ENCODE measurements at places on chromosomes 11 and 22.

- no peak for DNase-seq
Measured at GRCh38 chr11:77071671-77072605, 5.2 kb downstream of the CAPN5 start.

DNA sequence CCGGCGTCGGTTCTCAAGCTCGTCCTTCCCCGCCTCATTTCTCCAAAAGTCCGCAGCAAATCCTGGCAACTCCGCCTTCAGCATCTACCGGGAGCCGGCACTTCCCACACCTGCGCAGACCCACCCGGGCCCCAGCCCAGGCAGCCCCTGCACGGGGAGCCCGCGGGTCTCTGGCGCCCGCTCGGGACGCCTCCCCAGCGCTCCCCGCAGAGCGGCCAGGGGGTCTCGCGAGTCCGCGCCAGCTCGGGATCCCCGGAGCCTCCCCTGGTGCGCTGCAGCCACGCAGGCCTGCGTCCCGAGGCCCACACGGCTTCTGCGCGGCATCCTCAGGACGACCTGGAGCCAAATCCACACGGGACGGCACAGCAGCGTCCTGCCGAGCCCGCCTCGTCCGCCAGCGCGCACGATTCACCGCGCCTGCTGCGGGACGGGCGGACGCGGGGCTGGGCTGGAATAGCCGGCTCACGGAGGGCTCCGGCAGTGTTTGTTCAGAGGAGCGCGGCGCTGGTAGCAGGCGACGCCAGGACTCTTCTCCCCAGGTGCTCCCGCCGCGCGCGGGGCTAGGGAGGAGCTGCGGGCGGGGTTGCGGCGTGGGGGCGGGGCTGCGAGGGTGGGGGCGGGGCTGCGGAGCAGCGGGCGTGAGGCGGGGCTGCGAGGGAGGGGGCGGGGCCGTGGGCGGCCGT, 816 bp upstream of the PHRF1 start:
- no peak for DNase-seq

- DNase-seq, result no peak
Measured at GRCh38 chr11:76148231-76148630, 58.1 kb downstream of the WNT11 start.

DNA sequence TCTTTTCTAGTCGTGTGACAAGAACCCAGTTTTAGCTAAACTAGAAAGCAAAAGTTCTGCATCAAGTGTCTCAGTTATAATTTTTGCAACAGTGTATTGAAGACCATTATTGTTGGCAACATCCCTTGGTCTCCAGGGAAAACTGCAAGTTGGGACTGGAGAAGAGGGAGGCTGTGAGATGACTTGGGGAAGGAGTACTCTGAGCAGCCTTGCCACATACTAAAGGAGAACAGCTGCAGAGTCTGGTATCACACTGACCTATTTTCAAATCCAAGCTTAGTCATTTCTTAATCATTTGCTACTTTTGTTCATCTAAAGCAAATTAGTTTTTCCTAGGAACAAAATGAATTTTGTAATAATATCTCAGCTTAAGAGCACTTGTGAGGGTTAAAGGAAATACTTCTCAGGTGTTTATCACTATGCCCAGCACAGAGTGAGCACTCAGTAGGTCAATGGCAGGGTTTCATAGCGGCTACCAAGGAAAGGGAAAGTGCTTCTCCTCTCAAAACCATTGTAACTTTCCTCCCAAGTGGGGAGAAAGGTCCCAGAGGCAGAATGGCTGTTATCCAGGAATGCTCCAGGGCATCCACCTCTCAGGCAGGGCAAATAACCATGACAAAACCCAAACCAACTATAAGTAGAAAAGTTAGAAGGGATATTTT, 247.1 kb downstream of the C11orf87 start:
- no peak for DNase-seq

- DNase-seq, result no peak
Measured at GRCh38 chr11:12433571-12434324, 56.4 kb downstream of the PARVA start.

- no peak for DNase-seq
Measured at GRCh38 chr11:82195283-82195682, 538.4 kb downstream of the FAM181B start.

DNA sequence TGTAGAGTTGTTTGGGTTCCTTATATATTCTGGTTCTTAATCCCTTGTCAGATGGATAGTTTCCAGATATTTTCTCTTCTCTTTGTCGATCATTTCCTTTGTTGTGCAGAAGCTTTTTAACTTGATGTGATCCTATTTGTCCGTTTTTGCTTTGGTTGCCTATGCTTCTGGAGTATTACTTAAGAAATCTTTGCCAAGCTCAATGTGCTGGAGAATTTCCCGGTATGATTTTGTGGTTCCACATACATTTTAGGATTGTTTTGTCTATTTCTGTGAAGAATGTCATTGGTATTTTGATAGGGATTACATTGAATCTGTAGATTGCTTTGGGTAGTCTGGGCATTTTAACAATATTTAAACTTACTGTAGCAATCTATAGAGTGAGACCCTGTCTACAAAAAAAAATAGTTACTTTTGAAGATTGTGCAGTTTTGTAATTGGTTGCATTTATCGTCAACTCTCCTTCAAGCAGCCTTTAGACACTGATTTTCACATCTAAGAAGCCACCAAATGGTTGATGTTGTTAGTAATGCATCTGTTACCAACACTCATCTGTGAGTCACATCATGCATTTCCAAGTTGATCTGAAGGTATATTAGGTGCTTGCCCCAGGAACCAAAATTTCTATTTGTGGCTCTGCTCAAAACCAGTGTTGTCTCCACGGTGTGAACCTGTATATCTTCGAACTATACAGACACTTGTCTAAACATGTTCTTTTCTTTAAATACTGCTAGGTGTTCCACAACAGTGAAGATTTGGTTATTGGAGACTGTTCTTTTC, 21.4 kb downstream of the XRCC6 start:
- no peak for DNase-seq

DNA sequence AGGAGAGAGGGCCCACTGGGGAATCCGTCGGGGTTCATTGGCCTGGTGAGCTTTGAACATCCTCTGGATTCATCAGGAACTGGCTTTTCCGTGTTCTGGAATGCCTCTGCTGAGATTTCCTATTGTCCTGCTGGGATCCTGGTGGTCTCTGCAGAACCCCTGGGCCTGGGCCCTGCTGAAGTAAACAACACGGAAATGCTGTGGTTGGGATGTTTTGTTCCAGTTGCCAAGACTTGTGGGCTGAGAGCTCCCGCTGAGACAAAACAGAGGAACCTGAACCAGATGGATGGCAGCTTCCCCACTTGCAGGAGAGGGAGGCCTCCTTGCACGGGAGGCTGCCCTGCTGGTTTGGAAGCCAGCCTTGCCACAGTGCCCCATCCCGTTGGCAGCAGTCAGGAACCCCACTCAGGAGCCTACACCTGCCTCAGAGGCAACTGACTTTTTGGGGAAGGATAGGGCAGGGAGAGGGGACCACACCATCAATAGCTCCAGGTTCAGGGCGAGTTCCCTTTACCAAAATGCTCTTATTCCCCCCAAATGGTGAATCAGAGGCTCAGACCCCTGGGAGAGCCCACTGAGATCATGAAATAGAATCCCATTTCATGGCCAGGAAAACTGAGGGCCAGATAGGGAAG, 60.7 kb downstream of the LRRC32 start:
- DNase-seq, result no peak

DNA sequence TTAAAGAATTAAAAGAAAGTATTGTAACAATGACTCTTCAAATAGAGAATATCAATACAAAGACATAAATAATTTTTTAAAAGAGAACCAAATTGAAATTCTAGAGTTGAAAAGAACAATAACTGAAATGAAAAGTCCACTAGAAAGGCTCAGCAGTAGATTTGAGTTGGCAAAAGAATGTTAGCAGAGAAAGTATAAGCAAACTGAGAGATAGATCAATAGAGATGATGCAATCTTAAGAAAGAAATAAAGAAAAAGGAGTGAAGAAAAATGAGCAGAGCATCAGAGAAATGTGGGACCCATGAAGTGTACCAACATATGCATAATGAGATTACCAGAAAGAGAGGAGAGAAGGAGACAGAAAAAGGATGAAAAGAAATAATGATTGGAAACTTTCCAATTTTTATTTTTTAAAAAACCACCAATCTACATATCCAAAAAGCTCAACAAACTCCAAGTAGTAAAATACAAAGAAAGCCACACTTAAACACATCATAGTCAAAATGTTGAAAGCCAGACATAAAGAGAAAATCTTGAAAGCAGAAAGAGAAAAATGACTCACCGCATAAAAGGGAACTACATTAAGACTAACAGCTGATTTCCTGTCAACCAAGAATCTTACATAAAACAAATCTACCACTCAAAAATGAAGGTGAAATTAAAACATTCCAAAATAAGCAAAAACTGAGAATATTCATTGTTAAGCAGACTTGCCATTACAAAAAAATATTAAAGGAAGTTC, 20.9 kb downstream of the NCF4 start:
- no peak for DNase-seq

- DNase-seq, result no peak
Measured at GRCh38 chr11:130861283-130861682, 55.0 kb downstream of the SNX19 start.

GRCh38 chr22:34760276-34761008, 305.5 kb upstream of the ISX start:
- DNase-seq, result no peak

DNA sequence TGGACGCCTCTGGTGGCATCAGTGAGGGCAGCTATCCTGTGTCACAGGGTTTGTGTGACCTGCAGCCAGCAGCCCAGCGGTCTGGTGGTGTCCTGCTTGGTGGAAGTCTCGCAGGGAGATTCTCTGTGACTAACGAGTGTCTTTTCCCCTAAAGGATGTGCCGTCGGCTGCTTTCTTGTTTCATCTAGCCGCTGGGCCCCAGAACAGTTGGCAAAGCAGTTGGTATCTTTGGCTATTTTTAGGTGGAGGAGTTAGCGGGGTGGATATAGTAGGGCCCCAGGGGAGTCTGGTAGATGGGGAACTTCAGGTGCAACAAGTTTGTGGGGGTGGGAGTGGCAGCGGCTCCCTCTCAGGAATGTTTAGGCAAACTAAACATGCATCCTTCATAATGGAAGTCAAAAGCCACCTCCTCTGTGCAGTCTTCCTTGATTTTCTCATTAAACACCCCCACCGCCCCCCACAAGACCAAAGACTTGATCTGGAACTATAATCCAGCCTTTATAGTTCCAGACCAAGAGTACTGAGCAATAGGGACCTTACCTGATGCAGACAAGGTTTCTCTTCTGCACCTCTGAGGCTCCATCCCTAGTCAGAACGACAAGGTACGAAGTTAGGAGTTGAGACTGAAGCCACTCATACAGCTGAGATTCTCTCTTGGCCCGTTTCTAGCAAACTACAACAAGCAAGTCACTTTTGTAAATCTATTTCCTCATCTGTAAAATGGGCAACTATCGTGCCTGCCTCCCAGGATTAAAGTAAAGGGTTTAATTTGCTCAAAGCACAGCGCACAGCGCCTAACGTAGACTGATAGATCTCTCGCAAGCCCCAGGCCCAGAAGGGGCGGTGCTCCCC, 1.1 kb upstream of the PELI3 start:
- no peak for DNase-seq

DNA sequence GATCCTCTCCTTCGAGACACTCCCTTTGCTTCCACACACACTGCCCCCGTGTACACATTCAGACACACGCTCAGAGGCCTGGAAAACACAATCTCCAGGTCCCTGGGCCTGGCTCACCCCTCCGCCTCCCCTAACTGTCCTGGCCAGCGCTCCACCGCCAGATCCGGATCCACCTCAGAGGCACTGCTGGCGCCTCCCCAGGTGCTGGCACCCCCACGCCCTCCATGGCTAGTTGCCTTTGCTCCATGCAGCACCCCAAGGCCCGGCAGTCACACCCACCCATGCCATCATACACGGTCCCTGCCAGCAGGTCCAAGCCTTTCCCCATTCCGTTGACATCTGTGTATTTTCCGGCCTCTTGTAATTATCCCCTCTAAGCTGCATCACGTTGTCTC, 11.1 kb downstream of the SPTBN2 start:
- DNase-seq, result no peak

DNA sequence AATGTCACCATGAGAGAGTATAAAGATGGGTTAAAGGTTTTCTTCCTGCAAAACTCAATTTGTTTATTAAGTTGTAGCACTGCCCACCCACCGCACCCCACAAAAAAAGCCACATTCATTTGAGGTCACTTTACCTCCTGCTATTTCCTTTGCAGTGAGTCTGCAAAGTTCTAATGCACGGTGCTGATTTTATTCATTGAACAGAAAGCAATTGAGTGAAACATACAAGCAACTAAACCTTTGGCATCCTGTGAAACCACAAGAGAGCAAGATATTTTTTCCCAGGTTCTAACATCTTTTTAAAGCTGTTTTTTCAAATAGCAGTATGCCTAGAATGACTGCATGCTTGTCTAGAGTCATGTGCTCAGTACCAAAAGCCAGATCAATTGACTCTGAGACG, 39.0 kb downstream of the RRAS2 start:
- DNase-seq, result no peak

DNA sequence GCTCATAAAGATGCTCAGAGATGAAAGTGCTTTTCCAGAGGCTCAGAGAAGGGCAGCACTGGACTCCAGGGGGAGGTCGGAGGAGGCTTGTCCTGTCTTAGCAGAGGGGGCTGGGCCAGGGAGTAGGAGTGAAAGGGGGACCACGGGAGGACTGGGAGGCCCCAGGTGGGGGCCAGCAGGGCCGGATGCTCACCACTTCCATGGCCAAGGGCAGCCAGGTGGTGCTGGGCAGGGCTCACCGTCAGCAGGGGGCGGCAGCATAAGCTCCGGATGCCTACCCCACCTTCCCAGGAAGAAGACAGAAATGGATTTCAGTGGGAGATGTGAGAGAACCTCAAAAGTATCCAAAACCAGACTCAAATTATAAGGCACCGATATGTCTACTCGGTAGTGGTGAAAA, 11.0 kb downstream of the RAB36 start:
- no peak for DNase-seq

DNA sequence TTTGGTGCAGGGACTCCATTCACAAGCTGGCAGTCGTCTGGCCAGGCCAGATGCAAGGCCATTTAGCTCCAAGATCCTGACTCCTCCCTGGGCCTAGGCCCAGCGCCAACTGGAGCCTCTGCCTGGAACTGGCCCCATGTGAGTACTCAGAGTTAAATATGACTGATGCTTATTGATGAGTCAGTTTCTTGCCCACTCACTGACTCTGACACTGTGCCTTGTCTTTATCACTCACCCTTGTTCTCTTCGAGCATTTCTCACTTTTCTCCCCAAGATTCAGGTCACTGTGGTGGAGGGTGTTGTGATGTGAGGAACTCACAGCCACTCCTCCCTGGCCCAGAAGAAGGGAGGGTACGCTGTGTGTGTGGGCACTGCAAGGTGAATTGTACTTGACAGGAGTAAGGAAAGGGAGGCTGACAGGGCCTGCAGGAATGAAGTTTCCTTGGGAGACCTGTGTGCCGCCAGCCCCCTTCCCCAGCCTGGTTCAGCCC, 23.2 kb upstream of the ST3GAL4 start:
- DNase-seq, result no peak

- DNase-seq, result no peak
Measured at GRCh38 chr11:31790649-31791048, 20.5 kb downstream of the PAX6 start.

GRCh38 chr11:115201111-115201792, 303.0 kb downstream of the CADM1 start:
- peak; percentile 86 for DNase-seq

- no peak for DNase-seq
Measured at GRCh38 chr22:20776624-20777405, 2.9 kb downstream of the SERPIND1 start.
